ENCODE measurements at places on chromosomes 6 and 20.

GRCh38 chr20:9978397-9979004 lies 56.3 kb upstream of the ANKEF1 start:
- DNase-seq = peak; percentile 96

DNA sequence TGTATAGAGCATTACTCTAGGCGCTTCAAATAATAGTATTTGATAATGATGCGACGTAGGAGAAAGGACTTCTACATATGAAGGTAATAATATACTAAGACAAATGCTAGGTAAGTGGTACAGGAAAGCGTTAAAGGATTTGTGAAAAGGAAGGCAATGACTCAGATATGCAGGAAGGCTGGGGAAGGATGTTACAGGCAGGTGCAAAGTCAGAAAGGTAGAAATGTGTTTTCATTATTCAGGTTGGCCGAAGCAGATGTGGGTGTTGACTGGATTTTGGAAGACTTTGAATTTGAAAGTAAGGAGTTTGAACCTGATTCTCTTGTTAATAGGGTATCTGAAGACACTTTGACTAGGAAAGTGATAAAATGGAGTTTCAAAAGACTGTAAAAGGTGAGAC lies 51.0 kb downstream of the STK4 start:
- no peak for DNase-seq

- DNase-seq = no peak
Observed at GRCh38 chr6:161366301-161366923, 92.6 kb upstream of the AGPAT4 start.

- no peak for DNase-seq
Observed at GRCh38 chr20:51595744-51596143, 53.2 kb upstream of the NFATC2 start.

DNA sequence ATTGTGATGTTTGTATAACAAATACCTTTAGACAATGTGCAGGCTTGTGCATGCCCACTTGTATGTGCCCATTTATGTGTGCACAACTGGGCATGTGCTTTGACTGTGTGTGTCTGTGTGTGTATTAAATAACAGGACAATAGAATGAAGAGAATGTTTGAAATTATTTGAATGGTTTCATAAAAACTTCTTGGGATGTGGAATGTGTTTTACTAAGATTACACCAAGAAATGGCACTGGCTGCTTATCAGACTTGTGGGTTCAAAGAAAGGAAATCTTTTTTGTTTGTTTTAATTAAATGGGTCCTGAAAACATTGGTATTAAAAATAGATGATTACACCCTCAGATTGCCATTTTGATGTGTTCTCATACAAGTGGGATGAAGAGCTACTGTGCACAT lies 191.6 kb upstream of the CCN2 start:
- no peak for DNase-seq

DNA sequence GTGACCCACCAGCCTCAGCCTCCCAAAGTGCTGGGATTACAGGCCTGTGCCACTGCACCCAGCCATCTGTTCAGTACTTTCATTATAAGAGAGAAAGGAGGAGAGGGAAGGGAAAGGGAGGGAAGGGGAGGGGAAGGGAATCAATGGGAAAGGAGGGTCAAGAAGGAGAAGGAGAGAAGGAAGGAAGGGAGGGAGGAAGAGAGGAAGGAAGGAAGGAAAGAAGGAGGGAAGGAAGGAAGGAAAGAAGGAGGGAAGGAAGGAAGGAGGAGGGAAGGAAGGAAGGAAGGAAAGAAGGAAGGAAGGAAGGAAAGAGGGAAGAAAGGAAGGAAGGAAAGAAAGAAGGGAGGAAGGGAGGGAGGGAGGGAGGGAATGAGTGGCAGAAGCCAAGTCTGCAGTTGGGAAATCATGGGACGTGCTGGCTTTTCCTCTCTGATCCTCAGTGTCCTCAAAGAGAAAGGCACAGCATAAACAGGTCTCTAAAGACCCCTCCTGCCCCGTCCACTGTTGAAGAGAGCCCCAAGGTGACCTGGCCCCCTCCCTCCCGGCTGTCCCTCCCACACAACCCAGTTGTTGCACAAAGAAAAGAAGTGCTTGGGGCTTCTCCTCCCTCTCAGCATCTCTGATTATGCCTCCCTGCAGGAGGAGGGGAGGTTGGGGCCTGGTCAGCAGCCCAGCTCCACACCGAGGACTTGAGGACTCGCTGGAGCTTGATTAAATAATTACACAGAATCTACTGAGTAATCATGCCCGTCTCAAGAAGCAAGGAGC lies 69.1 kb upstream of the TOP1 start:
- no peak for DNase-seq

DNA sequence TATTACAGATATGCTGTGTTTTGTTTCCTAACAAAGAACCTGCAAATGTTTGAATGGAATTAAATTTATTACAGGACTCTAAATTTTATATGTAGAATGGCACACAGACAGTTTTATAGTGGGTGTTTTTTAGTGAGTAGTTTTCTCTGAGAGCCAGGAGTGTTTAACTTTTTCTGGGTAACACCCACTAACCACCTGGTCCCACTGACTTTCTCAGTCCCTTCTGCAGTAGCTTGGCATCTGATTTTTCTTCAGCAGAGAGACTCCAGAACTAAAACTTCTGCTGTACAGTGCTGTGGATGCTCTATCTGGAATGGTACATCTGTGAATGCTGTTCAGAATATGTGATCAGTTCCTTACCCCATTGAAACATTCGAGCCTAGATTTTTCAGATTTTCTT lies 6.3 kb downstream of the YWHAB start:
- DNase-seq = no peak

GRCh38 chr6:124984668-124985338 lies 22.6 kb downstream of the RNF217 start:
- no peak for DNase-seq

DNA sequence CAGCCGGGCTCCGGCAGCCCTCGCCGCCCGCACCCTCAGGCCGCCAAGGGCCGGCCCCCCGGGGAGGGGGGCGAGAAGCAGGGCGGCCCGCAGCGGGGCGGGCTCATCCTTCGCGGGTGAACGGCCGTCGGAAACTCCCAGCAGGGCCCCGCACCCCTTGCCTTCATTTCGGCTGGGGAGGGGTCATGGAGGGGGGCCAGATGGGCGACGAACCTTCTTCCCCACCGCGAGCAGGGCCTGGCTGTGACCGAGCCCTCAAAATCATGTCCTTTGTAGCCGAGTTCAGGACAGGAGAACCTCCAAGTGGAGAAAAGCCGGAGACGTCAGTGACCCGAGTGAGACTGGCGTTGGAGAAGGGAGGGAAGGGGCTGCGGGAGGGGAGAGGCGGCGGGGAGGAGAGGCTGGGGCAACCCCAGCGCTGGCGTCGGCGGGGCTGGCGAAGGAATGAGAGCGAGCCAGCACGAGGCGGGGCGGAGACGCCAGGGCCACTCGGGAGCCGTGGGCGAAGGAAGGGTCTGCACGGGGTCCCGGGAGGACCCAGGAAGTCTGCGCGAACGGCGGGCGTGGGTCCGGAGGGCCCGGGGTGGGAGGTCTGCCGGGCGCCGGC lies 571 bp upstream of the FOXC1 start:
- DNase-seq = no peak

- DNase-seq = peak; percentile 51
Observed at GRCh38 chr20:20085071-20085470, 32.7 kb downstream of the CFAP61 start.

DNA sequence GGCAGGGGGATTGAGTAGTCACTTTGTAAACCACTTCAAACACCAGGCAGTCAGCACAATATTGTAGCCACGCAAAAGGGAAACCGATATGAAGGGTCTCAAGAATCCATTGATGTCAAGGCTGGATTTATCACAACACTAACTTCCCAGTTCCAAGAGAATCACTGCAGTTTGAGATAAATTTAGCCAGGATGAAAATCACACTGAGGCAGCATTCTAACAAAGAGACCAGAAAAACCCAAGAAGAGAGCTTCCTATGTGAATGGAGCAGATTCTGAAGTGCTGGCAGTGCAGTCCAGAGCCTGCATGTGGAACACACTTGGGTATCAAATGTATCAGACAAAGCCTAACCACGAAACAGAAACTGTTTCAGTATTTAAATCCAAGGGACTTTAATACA lies 84.6 kb downstream of the KIF16B start:
- DNase-seq = peak; percentile 22

GRCh38 chr20:46551522-46552381 lies 1.3 kb upstream of the OCSTAMP start:
- no peak for DNase-seq

DNA sequence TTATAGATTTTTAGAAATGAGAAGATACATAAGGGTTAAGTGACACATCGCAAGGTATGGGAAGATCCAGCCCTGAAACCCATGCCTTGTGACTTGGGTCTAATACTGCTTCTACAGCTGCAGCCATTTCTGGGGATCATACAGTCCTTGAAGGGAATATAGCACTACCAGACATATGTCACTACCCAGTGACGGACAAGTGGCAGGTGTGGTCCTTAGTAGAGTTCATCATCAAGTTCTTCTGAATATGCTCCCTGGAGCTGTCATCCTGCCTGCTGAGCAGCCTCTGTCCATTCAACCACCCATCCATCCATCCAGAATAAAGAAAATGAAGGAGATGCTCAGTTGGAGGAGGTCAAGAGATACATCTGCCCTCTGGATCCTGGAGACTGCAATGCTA lies 118.6 kb upstream of the ASF1A start:
- DNase-seq = no peak

DNA sequence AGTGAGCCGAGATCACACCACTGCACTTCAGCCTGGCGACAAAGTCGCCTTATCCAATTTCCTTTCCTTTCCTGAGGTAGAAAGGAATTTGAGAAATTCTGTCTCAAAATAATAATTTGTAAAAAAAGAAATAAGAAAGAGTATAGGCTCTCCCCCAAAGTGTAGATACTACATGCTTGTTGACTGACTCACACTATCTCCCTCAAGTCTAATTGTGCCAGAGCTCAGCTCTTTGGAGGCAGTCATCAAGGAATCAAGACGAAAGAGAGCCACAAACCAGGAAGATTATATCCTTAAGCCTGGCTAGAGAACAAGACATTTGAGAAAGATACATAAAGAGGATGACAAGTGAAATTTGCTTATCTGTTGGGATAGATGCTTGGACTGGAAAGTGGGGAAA lies 3.7 kb upstream of the FKBPL start:
- no peak for DNase-seq

GRCh38 chr20:58575776-58576602 lies 60.8 kb upstream of the APCDD1L start:
- no peak for DNase-seq

DNA sequence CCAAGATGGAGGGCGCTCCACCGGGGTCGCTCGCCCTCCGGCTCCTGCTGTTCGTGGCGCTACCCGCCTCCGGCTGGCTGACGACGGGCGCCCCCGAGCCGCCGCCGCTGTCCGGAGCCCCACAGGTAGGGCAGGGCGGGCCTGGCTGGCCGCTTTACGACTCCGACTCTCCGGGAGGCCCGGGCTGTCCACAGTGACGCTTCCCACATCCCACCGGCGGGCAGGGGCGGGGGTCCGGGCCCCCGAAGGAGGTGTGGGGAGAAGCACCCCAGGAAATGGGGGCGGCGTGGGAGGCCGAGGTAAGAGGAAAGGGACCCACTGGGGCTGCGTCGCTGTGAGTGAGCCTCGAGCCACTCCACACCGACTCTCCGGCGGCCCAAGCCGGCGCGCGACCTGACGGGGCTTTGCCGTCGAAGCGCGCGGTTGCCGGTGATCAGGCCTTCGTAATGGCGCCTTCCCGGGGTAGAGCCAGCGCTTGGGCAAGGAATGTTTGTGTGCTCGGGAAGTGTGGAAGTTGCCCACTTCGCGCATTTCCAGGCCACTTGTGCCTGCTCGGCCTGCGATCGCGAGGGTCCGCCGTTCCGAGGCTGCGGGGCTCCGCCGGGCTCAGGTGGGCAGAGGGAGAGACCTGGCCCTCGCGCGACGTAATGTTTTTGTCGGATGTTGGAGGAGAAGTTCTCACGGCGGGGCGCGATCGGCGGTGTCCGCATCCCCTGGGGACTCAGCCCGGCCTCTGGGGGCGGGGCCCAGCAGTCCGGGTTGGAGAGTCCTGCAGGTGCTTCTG lies 427 bp downstream of the GINM1 start:
- DNase-seq = peak; percentile 35

DNA sequence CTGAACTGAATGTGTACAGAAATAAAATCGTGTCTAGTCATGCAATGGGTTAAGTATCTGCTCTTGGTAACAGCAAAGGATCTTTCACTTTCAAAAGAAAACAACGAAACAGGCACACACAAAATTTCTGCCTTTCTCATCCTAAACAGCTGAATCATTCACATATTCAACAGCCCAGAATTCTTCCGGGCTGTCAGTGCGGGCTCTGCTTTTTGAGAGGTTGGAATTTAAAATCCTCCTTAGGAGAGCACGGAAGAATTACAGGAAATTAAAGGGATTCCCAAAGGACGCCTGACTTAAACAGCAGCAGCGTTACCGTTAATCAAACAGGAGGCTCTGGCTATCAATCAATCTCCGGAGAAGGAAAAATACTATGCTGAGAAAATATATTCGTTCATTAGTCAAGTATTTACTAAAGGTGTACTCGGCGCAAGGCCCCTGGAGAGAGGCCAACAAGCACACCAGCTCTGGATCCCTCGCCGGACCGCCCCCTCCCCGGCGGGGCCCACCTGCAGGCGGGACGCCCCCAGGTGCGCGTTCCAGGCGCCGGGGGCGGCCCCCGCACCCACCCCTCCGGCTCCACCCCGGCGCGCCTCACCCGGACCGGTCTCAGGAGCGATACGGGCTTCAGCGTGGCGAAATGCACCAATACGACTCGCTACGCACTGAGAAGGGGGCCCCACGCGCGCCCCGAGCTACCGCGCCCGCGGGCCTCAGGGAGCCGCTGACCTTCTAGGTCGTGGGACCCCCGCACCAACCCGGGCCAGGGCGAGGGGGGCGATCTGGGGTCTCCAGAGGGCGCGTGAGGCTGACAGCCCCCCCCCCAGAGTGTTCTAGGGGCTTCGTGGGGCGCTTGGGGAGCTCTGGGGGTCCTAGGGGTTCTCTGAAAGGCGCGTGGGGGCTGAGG lies 1.0 kb downstream of the NAPB start:
- peak; percentile 40 for DNase-seq

DNA sequence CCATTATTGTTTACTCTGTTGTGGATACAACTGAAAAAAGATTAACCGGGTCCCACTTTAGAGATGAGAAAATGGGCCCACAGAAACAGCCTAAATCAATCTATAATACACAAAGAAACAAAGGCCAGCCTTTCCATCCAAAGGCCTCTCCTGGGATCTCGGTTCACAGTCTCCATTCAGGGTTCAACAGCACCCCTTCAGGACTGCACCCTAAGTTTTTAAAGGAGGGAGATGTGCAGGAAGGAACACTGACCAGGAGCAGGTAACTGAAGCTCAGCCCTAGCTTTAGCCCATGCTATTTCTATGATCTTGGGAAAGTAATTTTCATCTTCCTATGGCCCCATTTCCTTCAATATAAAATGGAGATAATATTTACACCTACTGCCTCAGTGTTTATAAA lies 147.7 kb downstream of the BTBD9 start:
- DNase-seq = no peak

DNA sequence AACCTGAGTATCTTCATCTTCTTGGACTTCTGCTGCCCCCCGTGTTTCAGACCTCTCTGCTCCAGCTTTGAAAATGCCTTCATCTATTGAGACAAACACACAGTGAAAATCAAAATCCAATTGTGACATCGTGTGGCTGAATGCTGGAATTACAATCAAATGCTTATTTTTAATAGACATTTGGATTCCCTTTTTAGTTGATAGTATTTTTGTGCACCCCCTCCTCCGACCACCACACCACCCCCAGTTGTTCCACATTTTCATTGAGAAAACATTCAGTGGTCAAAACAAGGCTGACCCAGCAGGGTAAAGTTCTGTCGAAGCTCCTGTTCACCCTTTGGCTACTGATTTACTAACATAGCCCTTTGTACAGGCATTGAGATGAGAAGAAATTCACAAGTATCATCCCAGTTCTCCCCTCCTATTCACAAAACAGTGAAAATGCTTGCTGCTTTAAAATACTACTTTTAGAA lies 79.0 kb downstream of the NRSN1 start:
- DNase-seq = peak; percentile 57

All from cerebellar cortex (tissue), 1 donor.